ENCODE measurements at places on chromosomes 4 and X.
A peak's percentile ranks its signal among the peaks of the same experiment; 100 is the strongest.

- DNase-seq, result no peak
Measured at GRCh38 chrX:32530802-32531403, 680.4 kb downstream of the DMD start.

- peak; percentile 30 for DNase-seq
Measured at GRCh38 chr4:16794816-16795445, 103.5 kb downstream of the LDB2 start.

DNA sequence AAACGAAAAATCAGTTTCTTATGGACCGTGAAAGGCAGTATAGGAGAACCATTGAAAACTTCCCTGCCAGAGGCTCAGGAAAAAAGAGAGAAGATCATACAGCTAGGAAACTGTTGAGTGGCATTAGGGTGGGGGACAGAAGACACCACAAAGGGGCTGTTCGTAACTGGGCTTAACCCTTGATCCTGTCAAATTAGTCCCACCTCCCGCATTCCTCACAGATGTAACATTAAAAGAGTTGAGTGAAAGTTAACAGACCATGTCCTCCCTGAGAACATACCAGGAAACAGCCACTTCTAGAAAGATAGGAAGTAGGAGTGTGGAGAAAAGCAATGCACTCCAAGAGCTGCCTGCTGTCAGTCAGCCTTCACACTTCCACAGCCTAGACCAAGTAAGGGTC is 8.7 kb downstream of the SHROOM4 start:
- no peak for DNase-seq

DNA sequence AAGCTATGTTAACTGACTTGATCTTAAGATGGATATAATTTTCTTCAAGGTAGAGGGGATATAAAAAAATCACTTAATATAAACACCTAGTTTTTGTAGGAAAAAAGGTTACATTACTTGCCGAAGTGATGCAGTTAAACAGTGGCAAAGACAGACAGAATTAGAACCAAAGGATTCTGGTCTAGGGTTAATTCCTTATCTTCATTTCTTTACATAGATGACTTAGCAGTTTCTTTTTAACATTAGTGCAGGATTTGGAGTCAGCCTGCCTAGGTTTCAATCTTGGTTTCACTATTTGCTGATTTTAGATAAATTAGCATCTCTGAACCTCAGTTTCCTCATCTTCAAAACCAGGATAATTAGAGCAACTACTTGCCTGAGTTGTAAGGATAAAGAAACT is 14.3 kb downstream of the ZAR1 start:
- no peak for DNase-seq

- DNase-seq, result no peak
Measured at GRCh38 chrX:23381099-23382087, 46.7 kb downstream of the PTCHD1 start.

- no peak for DNase-seq
Measured at GRCh38 chr4:186765138-186765537, 41.5 kb upstream of the FAT1 start.

DNA sequence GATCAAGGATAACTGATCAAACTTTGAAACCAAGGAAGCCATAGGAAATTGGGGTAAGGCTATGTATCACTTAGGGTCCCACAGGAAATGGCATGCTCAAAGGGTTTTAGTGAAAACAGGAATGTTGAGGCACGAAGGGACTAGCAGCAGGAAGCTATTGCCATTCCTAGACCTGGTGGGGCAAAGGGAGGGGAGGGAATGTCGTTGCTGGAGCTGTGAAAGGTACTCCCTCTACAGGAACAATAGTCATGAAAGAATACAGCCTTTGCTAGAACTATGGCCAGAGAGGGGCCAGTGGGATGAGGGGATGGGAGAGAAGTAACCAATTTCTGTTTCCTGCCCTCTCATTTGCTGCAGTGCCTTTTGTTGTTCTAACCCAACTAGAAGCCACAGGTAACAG is 11.9 kb downstream of the REPS2 start:
- no peak for DNase-seq

DNA sequence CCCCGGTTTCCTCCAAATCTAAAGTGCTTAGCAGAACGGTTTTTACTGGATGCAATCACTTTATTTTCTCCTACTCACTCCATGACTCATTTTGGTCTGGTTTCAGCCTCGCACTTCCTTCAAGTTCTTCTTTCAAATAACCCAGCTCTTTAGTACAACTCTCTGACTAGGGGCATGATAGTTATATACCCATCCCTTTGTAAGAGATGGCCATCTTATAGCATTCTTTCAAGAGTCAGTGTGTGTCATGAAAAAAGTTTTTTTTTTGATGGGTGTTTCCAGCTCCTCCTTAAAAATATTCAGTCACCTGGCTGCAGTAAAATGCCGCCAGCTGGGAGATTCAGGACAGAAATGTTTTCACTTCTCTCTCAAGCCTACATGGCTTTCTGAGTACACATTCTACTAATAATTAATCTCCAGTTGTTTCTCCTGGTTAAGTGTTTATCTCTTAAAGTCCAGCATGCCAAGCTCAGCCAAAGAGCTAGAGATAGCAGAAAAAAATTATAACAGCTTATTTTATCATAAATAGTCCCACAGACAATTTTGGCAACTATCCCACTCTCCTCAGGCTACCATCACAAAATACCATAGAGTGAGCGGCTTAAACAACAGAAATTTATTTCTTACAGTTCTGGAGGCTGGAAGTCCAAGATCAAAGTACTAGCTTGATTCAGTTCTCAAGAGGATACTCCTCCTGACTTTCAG is 139.3 kb downstream of the GASK1B start:
- no peak for DNase-seq

DNA sequence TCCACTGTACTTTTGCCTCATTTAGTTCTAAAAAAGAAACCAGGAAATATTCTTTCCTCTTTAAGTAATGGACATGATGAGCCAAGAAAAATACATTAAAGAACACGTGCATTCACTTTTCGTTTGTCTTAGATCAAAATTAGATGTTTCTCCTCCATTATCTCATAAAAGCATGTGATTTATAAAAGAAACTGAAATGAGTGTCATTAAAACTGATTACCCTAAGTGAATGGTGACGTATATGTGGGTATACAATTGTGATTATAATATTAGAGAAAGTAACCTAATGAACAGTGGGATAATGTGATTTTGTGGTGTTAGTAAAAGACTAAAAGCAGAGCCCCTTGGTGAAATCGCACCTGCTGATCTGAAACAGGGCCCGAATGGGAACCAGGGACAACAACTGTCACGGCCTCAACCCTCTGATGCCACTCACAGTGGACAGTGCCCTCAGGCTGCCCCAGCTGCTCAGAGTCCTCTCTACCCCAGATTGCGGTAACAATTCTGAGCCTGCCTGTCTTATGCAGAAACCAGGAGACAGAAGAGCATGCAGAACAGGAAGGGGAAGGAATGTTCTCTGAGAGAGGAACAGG is 25.7 kb upstream of the HS6ST2 start:
- DNase-seq, result no peak

- no peak for DNase-seq
Measured at GRCh38 chr4:3830774-3831528, 64.8 kb downstream of the ADRA2C start.

DNA sequence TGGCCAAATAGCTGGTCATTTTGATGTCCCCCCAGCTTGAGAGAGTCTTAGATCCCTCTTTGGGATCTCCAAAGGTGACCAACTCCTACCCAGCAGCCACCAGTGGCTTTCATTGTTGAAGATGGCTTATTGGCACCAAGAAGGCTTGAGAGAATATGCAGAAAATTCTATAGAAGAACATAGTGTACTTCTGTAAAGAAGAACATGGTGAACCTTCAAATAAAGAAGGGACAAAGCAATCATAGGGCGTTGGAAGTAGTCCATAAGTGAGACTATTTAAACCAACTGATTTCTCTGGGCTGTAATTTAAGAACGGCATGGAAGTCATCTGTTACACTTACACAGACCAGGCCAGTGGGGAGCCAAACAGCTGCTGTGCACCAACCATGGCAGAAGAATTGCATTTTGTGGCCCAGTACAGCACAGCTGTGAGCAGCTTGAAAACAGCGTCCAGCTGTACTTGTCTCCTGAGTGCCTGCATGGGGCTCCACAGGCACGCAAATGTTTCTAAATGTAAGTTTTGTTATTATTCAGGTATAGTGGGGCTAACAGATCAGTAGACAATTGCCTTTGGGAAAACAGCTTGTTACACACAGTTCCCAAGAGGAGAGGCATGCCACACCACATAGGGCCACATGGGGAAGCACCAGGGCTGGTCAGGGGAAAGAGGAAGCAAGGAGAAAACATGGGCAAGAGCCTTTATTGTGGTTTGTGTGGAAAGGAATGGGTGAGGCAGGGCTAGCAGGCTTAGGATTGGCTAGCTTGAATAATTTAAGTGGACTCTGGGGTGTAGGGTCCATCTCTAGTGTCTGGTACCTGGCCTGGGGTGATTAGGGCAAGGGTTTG is 125.0 kb downstream of the ARHGAP6 start:
- no peak for DNase-seq

GRCh38 chr4:76305971-76306881 is at the start of gene STBD1:
Gene STBD1, plus strand, starts transcription at chr4:76306733. Its CDS starts 37 bp downstream, at chr4:76306770.
- peak; percentile 38 for DNase-seq

- peak; percentile 81 for DNase-seq
Measured at GRCh38 chr4:1192091-1192492, 19.7 kb upstream of the SPON2 start.

GRCh38 chrX:38089173-38089982 is 83.0 kb downstream of the SYTL5 start:
- DNase-seq, result no peak

DNA sequence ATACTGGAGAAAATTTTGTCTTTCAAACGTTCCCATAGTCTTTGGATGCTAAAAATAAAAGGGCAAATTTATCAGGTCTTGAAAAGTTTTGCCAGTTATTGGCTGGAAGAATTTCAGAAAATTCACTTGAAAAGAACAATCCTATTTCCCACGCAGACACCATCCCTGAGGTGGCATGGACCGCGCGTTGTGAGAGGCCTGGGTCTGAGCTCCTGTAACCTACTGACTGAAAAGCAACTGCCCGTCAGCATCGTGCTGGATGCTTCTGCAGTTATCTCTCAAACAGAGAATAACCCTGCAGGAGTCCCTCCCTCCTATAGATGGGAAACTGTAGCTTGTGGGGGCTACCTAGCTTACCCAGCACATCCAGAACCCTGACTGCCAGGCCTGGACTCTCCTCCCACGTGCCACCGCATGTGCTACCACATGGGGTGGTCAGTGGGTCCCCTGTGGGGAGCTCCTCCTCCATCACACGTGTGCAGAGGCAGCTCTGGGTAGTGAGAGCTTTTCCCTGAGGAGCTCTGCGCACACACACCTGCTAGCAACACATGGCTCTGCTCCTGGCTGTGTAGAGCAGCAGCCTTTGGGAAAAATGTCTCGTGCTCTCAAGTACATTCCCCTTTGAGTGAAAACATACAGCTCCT is 36.1 kb downstream of the NSG1 start:
- no peak for DNase-seq

- DNase-seq, result no peak
Measured at GRCh38 chr4:176323511-176324160, 3.9 kb downstream of the SPCS3 start.

GRCh38 chrX:12771445-12772069 is 19.7 kb upstream of the PRPS2 start:
- no peak for DNase-seq

GRCh38 chr4:114180481-114180880 is 201.0 kb upstream of the ARSJ start:
- DNase-seq, result peak; percentile 30

DNA sequence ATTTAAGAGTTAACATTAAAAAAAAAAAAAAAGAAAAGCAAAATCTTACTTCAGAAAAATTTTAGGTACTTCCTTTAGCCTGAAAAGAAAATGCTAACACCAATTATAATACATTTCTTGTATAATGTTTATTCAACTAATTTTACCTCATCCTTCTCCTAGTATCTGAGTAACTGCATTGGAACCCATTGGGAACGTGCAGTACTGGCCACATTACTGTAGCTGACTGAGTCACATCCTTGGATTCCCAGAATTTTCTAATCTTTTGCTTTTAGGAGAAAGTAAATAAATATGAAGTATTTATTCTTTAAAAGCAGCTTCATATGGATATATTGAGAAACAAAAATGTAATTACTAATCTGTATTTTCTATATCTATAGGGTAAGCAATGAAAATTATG is 82.6 kb upstream of the SLITRK2 start:
- no peak for DNase-seq

DNA sequence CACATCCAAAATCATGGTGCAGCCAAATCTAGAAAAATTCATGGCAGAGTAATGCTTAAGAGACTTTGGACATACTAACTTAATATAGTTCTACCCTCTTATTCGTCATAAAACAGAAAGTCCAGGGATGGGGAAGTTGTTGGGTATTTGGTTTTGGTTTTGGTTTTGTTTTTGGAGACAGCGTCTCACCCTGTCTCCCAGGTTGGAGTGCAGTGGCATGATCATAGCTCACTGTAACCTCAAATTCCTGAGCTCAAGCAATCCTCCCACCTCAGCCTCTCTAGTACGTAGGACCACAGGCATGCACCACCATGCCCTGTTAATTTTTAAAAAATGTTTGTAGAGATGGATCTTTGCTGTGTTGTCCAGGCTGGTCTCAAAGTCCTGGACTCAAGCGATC is 271.8 kb upstream of the TENM3 start:
- DNase-seq, result no peak

GRCh38 chr4:6889736-6890324 is 19.8 kb upstream of the TBC1D14 start:
- no peak for DNase-seq

GRCh38 chr4:56217343-56217890 is 169.9 kb downstream of the AASDH start:
- no peak for DNase-seq

DNA sequence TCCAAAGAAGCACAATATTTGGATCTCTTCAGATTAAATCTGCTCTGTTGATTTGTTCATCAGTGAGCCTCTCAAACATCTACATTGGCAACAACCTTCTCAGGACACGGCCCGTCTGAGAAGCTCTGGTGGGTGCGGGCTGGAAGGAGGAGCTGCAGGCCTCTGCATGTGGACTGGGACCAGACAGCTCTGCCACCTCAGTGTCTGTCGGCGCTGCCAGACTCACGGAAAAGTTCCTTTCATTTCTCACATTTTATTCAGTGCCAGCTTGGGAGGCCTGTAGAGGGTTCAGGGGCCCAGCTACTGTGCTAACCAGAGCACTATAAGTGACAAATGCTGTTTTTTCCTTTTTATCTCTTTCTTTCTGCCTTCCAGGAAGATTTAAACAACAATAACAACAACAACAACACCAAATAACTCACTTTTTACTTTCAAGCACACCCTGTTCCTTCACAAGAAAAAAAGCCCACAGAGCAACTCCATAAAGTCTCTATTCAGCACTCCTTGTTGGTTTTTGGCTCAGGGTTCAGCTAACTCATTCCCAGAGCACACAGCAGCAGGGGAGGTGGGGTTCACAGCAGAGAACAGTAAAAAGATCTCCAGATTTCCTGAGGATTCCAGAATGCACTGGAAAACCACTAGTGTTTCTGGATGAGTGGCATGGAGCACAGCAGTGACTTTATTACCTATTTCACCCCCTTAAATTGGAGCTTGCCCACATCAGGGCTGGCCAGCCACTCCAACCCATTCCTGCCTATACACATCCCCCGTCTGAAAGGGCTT is 23.2 kb upstream of the HOPX start:
- DNase-seq, result no peak

DNA sequence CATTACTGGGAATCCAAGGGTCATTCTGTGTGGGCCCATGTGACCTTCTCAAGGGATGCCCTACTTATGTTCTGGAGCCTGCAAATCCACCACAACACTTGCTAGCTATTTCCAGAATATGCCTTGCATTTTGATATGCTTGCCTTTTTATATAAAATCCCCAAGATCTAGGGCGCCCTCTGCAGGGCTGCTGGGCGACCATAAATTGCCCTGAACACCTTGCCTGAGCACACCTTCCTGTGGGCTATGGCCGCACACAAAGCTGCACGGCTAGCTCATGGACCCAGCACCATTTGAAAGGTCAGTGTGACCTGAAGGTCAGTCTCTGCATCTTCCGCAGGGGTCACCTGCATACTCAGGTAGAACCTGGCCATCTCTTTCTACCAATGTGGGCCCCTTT is 311.7 kb downstream of the NLGN4X start:
- DNase-seq, result no peak

Measured in HS-27A (cell line).